ENCODE measurements at places on chromosomes 3 and 15.
A peak's percentile ranks its signal among the peaks of the same experiment; 100 is the strongest.

- DNase-seq = peak; percentile 22
Observed at GRCh38 chr3:179666436-179667035, 13.7 kb downstream of the USP13 start.

- DNase-seq = no peak
Observed at GRCh38 chr15:68730976-68731897, 89.5 kb downstream of the ANP32A start.

DNA sequence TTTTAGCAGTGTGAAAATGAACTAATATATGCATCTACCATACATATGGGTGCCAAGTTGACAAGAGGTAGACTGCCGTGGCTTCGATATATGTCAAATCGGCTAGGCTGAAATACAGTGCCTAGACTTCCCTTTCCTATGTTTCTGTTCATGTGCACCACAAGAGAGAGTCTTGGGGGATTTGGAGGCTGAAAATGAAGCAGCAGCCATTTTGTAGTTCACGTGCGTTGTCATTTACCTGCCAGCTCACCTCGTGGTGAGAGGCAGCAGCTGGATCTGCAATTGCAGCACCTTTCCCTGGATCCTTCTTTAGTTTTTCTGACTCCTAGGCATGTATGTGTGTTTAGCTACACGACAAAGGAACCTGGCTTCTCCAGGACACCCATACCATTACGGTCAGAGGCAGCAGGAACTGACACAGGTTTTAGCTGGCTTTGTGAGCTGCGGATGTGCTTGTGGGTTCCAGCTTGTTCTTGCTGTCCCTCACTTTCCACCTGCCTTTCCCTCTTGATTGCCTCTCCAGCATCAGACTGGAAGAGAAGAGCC is 40.5 kb upstream of the SIAH2 start:
- DNase-seq = no peak

DNA sequence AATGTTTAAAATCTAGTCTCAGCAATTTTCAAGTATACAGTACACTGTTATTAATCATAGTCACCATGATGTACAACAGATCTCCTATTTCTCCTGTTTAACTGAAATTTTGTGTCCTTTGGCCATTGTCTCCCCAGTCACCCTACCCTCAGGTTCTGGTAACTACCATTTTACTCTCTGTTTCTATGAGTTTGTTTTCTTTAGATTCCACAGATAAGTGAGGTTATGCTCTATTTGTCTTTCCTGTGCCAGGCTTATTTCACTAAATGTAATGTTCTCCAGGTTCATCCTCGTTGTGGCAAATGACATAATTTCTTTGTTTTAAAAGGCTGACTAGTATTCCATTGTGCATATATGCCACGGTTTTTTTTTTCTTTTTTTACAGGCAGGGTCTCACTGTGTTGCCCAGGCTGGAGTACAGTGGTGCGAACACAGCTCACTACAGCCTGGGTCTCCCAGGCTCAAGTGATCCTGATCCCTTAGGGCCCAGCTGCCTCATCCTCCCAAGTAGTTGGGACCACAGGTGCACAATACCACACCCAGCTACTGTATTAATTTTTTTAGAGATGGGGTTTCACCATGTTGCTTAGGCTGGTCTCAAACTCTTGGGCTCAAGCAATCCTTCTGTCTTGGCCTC is 50.0 kb downstream of the RAB7A start:
- DNase-seq = no peak

DNA sequence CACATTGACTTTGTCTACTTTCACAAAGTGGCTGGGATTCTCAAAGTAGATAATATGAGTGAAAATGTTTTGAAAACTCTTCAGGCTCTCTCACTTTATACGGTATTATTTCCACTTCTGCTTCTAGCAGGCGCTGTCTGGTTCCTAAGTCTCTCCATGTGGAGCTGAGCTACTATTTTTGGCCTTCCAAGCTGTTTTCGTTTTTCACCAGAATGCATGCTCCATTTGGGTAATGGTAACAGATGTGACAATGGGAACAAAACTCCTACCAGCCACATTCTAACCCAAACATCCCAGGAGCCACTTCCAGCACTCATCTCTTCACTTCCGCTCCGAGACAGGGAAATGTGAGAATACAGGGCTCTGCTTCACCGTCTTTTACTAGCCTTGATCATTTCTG is 586.7 kb downstream of the NTRK3 start:
- no peak for DNase-seq

DNA sequence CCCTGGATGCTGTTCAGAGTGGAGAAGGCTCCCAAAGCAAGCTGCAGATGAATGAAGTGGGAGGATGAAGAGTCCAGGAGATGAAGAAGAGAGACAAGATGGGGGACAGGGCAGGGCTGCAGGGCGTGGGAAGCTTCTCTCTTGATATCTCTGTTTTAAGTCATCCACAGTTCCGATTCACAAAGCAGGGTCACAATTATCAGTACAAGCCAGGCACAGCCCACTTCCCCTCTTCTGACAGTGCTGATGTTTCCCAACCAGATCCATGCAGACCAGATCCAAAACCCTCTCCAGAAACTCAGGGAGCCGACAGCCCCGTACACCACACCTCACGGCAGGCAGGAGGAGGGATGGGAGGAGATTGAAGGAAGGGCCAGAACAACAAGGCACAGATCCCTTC is 31.1 kb downstream of the NTRK3 start:
- no peak for DNase-seq

DNA sequence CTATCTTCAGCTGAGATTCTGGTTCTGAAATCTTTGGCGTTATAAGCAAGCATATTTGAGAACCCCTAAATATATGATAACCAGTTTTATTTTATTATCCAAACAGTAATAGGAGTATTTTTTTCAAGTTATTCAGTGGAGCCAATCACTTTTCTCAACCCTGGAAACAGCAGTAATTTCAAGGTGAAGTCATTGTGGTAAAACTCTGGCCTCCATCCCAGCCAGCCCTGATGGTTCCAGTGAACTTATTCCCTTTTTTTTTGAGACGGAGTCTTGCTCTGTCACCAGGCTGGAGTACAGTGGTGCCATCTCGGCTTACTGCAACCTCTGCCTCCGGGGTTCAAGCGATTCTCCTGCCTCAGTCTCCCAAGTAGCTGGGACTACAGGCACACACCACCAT is 545.4 kb upstream of the IL12A start:
- DNase-seq = no peak

DNA sequence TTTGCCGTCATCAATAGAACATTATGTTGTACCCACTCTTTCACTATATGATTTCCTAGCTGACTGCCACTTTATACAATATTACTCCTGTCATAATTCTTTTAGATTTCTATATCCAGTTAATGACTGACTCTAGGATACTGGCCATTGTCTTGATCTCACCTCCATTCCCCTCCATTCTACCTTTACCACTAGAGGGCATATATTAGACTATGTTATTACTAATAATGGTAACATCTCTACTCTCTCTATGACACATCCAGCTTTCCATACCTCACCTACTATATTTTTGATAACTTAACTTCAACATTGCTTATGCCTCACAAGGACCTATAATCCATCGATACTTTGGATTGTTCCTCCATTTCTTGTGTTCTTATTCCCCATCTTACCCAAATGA is 31.4 kb upstream of the POU1F1 start:
- no peak for DNase-seq

DNA sequence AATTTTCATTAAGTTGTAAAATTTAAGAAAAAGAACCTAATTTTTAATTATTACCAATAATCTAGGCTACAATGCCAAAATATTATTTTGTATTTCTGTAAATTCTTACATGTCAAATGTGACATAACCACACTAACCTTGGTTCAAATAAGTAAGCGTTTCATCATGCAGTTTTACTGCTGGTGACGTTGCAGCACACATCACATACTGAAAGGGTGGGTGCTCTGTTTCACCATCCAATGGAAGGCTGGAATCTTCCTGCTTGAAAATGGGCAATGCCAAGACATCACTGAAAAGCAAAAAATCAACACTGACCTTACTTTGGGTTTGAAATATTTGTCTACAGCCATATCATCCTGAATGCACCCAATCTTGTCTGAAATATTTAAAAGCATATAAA is 14.8 kb downstream of the UBP1 start:
- DNase-seq = no peak

DNA sequence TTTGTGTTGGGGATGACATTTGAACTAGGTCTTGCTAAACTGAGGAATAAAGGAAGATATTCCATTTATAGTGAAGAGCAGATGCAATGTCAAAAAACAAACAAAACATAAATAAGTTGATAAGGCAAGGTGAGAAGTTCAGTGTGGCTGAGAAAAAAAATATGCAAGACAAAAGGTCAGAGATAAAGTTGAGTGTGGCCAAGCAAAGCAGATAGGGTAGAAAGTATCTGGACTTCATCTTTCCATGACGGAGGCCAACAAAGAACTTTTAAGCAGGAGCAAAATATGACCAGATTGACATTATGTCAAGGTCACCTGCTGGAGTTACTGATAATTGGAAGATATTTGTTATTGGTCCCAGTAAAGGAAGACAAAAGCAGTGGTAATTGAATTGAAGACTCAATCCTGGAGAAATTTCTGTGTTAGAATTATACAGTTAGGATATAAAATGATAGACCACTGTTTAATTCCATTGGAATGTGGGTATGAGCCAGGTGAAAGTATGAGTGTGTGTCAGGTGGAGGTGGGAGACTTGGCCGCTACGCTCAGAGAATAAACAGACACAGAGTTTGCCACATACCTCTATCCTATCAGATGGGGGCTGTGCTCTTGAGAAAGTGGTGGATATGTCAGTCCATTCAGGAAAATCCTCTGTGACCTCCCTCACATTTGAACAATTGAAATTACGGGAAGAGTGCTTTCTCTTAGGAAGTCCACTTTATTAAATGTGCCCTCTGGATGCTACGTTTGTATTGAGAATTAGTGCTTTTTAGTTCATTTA is 28.1 kb downstream of the ADIPOQ start:
- DNase-seq = no peak

- no peak for DNase-seq
Observed at GRCh38 chr3:13162549-13163320, 89.5 kb upstream of the IQSEC1 start.

GRCh38 chr15:88803241-88803919 is at the start of gene ACAN:
Gene ACAN (plus strand): TSS chr15:88803436. CDS start chr15:88836207, 32,771 bp downstream.
- no peak for DNase-seq

DNA sequence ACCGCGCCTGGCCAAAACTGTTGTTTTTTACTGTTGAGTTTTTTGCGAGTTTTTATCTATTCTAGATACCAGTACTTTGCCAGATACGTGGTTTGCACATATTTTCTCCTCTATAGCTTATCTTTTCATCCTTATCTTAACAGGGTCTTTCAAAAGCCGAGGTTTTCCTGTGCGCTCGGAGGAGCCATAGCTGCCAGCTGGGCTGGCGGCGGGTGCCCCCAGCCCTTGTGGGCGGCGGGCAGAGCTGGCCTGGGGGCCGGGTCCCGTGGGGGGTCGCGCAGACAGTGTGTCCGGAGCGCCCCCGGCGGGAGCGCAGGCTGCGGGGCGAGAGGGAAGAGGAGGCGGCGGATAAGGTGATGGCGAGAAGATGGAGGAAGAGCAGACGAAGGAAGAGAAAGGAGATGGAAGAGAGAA is 11.1 kb upstream of the EIF4A2 start:
- no peak for DNase-seq

GRCh38 chr3:96844204-96844514 is 29.8 kb downstream of the EPHA6 start:
- DNase-seq = no peak

- no peak for DNase-seq
Observed at GRCh38 chr3:68328049-68328448, 604.3 kb downstream of the TAFA4 start.

DNA sequence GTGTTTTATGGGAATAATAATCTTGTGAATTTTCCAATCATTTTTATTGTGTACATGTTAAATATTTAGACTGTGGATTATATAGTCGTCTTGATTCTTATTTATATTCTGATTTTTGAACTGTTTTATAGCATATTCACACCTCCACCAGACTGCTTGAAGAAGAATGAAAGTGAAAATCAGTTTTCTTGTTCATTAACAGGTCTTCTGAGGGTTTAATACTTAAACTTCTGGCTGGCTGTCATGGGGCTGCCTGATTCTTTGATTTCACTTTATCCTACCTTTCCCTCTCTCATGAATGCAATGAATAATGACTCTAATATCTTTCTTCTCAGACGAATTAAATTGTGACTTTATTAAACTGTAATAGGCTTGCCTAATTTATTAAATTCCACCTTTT is 56.2 kb downstream of the ATP2C1 start:
- no peak for DNase-seq

- DNase-seq = no peak
Observed at GRCh38 chr3:18575573-18575972, 150.4 kb upstream of the SATB1 start.

DNA sequence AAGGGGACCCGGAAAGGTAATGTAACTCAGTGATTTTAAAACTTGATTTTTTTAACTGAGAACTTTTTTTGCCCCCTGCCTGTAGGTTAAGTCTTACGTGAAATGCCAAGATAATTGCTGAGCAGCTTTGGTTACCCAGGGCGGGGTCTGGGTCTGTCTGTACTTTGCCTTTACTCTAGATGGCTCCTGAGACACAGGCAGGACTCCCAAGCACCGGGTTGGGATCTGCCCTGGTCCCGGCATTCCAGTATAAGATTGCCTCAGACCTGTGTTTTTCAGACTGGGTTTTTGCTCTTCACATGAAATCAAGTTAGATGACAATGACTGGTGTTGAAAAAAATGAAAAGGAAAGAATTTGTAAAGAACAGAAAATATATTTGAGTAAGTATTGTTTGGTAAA is 40.3 kb downstream of the WDR76 start:
- DNase-seq = no peak

DNA sequence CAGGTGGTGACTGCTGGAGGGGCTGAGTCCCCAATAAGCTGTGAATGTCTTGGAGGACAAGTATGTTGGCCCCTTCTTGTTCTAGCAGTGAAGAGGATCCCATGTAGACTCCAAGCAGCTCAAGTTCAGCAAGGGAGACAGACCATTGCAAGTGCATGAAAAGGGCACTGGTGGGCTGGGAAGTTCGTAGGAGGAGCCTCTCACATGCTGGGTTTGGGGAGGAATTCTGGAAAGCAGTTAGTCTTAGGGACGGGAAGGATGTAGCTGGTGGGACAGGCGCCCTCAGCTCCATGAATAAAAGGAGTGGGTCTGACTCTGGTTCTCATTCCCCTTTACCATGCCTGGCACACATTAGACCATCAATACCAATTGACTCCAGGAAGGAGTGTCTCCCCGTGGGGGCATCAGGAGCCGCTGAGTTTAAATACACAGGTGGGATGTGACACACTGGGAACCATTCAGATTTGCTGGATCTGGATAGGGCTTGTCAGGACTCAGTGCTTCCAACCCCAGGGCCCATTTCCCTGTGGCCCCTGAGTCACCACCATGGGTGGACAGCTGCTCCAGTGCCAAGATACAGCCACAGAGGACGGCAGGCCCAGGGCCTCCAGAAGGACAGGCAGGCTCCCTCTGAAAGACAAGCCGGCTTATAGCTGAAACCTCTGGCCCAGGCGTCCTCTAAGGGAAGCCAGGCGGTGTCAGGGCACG is 552 bp upstream of the XYLB start:
- no peak for DNase-seq

GRCh38 chr15:96165081-96165480 is 165.4 kb upstream of the NR2F2 start:
- DNase-seq = no peak

- peak; percentile 50 for DNase-seq
Observed at GRCh38 chr3:134640872-134641470, 9.9 kb downstream of the KY start.
